Fibroblast of skin of left quadriceps (primary cell): ENCODE measurements at places on chromosomes 11 and 22.
A peak's percentile ranks its signal among the peaks of the same experiment; 100 is the strongest.

DNA sequence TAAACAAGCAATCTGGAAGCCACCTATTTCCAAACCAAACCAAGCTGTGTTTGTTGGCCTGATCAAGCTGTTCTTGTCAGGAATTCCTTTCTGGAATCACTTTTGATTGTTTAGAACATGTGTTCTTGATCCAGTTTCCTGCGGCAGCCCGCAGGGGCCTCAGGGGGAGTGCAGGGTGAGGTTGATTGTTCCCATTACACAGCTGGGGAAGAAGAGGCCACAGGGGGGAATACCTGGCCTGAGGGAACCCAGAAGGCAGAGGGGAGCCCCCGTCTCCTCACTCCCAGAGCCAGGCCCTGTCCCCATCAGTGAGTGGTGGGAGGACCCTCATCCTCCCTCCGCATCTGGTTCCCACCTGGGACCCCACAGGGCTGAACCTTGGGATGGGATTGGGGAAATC, 4.2 kb downstream of the MRGPRD start:
- peak; percentile 21 for DNase-seq

DNA sequence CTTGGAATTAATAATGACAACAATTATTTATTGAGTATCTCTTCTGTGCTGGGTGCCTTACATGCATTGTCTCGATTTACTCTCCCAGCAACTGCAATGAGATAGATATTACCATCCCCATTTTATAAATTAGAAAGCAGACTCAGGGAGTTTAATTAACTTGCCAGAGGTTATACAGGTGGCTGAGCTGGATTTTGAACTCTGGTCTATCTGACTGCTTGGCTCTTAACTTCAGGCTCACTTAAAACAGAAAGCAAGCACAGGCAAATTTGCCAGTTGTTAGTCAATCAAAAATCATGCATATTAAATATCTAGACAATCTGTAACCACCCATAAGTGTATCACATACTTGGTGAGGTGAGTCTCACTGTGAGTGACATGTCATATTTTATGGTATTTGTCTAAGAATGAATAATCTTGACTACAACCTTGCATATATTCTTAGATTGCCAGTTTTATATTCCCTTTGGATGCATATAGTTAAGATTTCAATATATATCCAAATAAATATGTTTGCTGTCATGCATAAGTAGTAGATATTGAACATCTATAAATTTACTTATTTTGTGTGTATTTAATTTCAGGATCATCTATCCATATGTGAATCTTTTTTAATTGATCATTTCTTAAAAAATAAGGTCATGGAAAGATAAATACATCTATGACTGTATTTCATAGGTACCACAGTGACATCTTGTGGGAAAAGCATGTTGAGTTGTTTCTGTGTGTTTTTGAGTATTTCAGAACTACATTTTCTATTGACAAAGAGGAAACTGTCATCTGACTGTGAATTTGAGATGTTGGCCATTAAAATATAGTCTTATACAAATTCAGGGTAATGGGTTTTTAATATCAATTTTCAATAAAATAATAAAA, 112.0 kb upstream of the ARHGAP42 start:
- DNase-seq, result peak; percentile 28

DNA sequence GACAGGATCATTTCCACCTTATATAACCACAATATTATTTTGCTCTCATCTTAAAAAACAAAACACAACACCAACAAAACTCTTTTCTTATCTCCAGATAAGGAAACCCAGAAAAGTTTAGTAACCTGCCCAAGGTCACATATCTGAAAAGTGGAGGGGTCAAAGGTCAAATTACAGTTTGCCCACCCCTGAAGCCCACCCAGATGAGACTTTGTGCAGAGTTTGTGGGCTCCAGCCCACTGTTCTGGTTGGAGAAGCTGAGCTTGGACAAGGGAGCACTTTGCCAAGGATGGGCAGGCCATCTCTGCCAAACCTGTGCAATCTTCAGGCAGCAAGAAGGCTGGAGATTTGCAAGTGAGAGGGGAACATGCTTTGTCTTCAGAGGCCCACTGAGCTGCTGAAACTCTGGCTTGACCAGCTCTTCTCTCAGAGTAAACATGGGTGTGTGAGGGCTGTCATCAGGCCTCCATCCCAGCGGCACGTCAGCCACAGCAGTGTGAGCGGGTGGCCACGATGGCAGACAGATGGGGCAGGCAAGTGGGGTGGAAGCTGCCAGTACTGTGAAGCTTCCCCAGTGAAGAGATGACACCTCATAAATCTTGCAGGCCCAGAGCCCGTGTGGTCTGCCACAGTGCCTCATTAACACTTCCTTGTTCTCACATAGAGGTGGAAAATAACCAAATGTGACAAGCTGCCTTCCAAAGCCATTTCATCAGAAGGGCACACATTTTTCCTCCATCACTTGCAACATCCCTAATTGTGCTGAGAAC, 111.8 kb downstream of the CCDC81 start:
- DNase-seq, result no peak

DNA sequence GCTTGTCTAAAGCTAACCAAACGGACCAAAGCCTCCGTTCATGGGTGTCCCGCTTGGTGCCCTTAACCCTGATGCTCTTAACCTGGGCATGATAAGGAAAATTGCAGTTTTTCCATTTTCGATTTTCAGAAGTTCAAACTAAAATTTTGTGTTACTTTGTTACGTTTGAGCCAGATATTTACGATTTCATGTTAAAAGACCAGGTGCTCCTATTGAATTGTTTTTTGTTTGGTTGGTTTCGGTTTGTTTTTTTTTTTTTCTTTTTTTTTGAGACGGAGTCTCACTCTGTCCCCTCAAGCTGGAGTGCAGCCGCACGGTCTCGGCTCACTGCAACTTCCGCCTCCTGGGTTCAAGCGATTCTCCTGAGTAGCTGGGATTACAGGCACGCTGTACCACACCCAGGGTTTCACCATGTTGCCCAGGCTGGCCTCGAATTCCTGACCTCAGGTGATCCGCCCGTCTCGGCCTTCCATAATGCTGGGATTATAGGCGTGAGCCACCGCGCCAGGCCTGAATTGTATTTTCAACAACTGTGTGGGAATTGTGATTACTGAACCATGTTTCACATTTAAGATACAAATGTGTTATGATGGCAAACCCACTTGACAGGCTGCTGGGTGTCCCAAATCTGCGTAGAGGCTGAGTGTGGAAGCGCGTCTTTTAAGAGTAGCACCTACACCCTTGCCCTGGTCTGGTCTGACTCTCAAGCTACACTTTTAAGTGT, 864 bp upstream of the USP28 start:
- no peak for DNase-seq

- DNase-seq, result no peak
These were observed 24.9 kb downstream of the FGF4 start for GRCh38 chr11:69750108-69750850.

DNA sequence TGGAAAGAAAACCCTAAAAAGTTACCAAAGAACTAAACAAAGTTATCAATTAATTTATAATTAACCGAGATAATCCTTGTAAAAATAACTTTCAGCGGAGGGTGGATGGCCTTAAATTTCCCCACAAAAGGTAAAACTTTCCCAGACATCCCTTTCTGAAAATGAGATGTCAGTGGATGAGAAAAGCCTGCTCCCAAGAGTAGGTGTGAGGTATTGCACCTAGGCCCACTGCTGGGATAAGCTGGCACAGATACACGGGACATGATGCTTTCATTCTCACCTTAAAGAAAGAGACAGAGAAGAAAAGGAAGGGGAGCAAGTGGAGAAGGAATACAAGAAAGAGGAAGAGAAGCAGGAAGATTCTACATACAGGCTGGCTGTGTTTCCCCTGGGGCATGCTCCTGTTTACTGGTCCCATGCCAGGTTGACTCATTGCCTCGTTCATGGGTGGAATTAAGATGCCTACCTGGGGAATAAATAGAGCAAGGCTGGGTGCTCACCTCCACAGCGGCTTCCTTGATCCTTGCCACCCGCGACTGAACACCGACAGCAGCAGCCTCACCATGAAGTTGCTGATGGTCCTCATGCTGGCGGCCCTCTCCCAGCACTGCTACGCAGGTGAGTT, at the start of gene SCGB2A2:
TSS of gene SCGB2A2 (plus strand) at position 505 of the 625 bp plus-strand sequence. CDS start at position 564, 59 bp downstream.
- DNase-seq, result no peak

DNA sequence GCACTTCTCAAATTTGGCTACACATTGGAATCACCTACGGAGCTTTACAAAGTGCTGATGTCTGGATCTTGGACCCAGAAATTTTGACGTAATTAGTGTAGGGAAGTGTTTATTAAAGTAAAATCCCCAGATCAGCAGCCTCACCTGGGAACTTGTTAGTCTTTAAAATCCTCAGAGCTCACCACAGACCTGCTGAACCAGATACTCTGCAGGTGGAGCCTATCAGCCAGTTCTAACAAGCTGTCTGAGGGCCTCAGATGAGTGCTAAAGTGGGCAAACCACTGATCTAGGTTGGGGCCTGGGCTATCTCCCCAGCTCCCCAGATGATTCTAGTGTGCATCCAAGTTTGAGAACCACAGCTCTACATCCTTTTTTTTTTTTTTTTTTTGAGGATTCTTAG, 436.0 kb downstream of the ETS1 start:
- no peak for DNase-seq

DNA sequence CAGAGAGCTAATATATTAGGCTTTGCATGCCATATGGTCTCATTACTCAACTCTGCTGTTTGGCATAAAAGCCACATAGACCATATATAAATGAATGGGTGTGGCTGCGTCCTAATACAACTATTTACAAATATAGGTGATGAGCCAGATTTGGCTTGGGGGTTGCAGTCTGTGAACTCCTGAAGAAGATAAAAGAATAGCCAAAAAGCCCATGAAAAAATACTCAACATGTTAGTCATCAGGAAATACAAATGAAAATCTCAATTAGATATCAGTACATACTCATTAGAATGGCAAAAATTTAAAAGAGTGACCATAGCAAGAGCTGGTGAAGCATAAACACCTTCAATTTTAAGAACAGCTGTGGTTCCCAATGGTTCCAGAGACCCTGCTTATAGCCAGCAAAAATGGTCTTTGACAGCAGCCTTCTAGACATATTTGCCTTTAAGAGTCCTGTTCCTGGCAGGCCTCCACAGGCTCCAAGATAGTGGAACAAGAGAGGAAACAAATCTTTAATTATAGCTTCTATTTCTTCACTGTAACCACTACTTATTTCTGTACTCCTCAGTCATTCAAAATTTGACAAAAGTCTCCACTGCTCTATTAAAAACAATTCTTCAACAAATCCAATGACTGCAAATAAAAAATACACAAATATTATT, 16.1 kb downstream of the C2CD3 start:
- no peak for DNase-seq

DNA sequence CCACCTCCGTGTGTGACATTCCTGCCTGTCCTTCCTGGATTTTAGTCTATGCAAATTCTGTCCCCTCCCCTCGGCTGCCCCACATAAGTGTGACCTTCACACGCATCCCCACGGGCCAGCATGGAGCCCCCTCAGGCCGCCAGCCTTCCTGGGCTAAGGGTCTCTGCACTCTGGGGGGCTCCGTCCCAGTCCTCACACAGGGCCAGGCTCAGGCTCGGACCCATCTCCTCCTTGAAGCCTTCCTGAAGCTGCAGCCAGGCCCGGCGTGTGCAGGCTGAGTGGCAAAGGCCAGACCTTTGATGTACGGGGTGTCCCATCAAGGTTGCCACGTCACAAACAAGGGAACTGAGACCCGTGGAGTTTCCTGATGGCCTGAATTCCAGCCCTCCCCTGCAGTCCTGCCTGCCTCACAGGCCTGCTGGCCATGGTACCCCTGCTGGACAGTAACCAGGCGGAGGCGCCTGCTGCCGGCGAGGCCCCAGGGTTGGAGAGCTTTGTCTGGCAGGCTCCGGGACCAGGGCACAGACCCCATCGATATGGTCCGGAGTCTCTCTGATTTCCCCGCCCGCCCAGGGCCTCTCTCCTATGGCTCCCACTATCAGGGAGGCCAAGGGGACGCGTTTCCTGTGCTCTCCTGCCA, 791.7 kb downstream of the BRD1 start:
- no peak for DNase-seq

GRCh38 chr11:69010964-69011623, 2.0 kb downstream of the MRGPRF start:
- DNase-seq, result peak; percentile 62

DNA sequence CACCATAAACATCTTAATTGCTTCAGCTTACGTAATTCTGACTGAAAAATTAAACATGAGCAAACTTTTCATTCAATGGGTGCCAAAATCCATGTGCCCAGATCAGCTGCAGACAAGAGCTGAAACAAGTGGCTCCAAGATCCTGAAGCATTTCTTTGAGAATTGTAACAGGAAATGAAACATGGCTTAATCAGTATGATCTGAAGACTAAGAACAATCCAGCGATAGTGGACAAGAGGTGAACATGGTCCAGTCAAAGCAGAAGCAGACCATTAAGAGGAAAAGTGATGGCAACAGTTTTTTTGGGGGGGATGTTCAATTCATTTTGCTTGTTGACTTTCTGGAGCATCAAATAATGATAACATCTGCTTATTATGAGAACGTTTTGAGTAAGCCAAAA, 1964.5 kb upstream of the RAG2 start:
- no peak for DNase-seq

DNA sequence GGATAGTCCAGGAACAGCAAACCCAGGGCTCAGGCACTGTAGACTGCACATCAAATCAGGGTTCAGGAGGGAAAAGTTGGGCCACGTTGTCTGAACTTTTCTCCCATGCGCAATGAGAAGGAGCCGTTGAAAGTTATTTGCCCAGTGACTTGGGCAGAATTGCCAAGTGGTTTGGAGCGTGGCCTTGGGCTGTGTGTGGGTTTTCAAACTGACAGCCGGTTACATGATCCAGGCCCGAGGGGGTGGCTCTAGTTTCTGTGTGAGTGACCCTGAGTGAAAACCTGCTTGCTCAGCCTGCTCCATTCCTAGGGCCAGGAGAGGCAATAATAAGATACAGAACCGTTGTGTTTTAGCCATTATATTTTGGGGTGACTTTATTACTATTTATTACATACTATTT, 20.3 kb downstream of the MB start:
- DNase-seq, result no peak

- no peak for DNase-seq
These were observed 1.6 kb upstream of the THOC5 start for GRCh38 chr22:29555065-29555644.

GRCh38 chr22:26811647-26811992, 154.2 kb downstream of the MIAT start:
- DNase-seq, result no peak

GRCh38 chr11:117517097-117517496, 189.4 kb downstream of the CEP164 start:
- DNase-seq, result no peak

DNA sequence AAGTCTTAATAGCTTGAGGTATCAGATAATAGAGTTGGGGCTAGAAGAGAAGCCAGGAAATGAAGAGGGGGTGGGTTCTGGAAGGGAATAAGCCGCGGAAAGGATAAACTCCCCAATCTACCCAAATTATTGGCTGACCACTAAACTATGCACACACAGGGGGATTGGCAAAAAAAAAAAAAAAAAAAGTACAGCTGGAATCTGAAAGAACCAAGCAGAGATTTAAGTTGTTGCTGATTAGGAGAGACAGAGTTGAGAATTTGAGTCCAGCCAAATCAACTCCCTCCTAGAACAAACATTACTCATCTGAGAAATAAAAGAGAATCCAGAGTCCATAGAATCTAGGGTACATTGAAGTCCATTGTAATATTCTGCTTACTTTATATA, 134.9 kb downstream of the CCDC81 start:
- DNase-seq, result no peak

- DNase-seq, result no peak
These were observed 4.0 kb downstream of the APBB1 start for GRCh38 chr11:6414874-6415328.
